ENCODE measurements at places on chromosomes 1 and 21.

- peak; percentile 31 for DNase-seq
Measured at GRCh38 chr1:46667782-46668760, at the start of gene ATPAF1. TSS of gene ATPAF1 (minus strand) at chr1:46668364. CDS start at chr1:46668322, 42 bp downstream.

- no peak for DNase-seq
Measured at GRCh38 chr1:2130871-2131289, 63.7 kb downstream of the FAAP20 start.

DNA sequence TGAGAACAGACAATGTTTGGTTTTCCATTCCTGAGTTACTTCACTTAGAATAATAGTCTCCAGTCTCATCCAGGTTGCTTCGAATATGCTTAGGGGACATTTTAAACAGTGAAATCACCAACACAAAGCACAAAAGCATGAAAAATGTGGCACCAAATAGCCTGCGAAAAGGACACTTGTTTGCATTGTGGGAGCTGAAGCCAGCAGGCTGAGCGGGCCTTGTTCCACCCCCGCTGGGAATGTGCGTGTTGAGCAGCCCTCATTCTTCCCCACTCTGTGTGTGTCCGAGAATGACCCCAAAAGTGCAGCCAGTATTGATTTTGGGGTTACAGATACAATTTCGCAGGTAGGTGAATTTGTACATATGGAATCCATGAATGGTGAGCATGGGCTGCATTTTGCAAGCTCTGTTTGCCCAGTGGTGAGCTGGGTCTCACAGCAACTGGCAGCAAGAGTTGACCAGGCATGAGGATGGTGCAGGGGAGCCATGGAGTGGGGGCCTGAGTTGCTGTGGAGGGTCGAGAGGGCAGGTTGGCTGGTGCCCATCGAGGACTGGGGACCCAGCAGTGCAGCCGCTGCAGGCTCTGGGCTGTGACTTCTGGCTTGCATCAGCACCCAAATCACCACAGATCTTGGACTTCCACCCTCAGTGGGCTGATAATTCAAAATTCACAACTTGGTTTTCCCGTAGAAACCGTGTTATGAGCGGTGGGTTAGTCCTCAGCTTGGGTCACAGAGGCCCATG is 29.4 kb downstream of the NENF start:
- no peak for DNase-seq

- DNase-seq = no peak
Measured at GRCh38 chr21:42677339-42678321, 24.2 kb downstream of the PDE9A start.

GRCh38 chr21:38830671-38831525 is 25.2 kb downstream of the ETS2 start:
- no peak for DNase-seq

- no peak for DNase-seq
Measured at GRCh38 chr1:2595261-2595811, 8.8 kb downstream of the PRXL2B start.

DNA sequence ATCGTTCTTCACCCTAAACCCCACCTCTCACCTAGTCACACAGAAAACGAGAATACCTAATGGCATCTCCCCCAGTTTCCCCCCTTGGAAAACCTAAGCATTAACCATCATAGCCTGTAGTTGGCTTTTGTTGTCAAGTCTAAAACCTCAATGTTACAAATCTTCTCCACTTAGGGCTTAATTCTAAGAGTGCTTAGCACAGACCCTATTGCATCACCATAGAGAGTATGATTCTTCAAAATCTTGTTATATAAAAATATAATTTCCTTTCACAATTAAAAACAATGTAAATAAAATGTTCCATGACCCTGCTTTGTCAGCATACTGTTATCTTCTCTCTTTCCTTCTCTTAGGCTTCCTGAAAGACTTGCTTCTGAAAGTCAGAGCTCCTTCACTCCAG is 263.2 kb upstream of the RGS18 start:
- no peak for DNase-seq

GRCh38 chr1:174352883-174353608 is 94.7 kb upstream of the GPR52 start:
- no peak for DNase-seq

DNA sequence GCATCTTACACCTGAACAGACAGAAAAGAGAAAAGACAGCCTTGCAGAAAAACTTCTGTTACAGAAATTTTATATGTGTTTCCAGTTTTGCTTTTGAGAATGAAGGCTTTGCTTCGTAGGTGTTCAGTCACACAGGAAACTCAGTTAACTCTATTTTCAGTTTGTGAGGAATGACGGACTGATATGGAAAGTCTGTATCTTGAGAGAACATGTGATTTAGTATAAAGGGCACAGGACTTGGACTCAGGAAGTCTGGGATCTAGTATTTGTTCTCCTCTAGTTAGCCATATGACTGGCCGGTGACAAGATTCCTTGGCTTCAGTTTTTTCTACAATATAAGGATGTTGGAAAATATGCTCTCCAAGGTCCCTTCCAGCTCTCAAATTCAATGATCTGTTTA is 149.1 kb downstream of the OLFM3 start:
- no peak for DNase-seq

DNA sequence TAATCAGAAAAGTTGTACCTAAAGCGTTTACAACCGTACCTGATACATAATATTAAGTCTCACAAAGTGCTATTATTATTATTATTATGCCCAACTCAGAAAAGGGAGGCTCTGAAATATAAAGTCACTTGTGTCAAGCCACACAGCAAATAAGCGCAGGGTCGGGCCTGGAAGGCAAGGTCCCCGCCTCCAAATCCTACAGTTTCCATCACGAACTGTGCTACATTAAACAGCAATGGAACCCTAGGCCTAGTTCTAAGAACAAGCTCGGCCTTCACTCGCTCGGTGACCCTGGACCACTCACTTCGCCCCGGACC is 549 bp downstream of the PARS2 start:
- DNase-seq = no peak

DNA sequence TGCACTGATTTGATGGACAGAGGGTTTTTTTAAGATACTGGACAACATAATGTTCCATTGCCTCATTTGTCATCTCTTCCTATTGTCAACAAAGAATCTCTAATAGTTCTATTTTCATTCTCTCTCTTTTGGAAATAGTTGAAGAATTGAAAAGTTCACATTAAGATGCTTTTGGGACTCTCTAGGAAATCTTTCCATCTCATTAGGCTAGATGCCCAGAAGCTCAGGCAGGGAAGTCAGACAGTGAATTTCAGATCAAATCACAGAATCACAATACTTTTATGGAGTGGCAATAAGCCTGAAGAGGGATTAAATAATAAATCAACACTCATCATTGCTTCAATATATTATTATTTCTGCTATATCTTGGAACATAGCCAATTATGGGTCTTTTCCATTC is 29.2 kb downstream of the NEGR1 start:
- DNase-seq = no peak

- DNase-seq = no peak
Measured at GRCh38 chr1:158951956-158952355, 20.6 kb downstream of the PYHIN1 start.

DNA sequence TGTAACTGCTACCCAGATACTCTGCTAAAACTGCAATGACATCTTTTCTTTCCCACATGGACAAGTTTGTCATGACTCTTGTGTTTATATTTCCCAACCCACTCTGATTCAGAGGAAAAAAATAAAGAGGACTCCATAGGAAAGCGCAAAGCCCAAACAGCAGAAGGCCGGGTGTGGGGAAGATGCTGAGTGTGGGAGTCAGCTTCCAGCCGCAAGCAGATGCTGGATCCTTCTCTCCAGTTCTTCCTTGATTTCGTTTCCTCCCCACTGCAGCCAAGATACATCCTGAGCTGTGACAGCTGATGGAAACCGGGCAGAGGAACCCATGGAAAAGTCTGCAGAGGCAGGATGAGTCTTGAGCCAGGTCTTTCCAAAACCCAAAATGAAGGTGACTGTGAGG is 498.2 kb downstream of the PLPP3 start:
- no peak for DNase-seq

DNA sequence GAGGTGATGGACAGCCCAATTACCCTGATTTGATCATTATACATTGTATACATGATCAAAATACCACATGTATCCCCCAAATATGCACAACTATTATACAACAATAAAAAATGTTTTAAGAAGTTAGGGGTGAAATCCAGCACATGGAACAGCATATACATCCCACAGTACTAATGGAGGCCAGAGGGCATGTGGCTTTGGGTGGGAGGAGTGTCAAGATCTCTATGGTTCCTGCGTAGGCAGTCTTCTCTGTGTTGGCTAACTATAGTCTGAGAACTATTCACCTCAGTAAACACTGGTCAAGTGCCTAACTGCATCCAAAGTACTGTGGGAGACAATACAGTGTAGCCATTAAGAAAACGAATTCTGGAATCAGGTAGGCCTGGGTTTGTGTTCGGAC is 74.1 kb downstream of the GADD45A start:
- no peak for DNase-seq

DNA sequence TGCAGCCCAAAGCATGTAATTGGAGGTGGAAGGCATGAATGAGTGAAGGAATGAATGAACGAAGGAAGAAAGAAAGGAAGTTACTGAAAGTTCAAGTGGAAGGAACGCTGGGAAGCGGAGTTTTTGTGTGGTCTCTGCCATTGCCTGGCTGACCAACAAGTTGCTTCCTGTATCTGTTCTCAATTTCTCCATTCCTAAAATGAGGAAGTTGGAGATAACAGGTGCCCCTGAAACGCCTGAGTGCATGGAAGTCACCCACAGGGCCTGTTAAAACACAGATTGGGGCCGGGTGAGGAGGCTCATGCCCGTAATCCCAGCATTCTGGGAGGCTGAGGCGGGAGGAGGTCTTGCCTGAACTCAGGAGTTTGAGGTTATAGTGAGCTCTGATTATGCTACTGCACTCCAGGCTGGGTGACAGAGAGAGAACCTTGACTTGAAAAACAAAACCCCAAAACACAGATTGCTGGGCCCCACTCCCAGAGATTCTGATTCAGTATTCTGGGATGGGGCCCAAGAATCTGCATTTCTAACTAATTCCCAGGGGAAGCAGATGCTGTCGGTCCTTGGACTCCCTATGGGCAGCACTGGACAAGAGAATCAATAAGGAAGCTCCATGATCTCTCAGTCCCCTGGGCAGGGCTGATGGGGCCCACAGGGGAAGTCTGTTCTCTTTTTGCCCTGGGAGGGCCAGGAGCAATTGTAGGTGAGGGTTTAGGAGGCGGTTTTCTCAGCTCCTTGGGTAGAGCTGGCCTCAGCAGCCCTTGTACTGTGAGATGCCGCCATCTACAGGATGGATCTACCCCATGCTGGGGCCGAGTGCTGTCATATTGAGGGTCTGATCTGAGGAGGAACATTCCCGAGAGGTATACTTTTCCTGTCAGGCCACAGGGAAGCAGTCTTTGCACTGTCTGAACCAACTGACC is 3.3 kb upstream of the CNR2 start:
- DNase-seq = no peak

GRCh38 chr1:32184650-32185049 is 5.2 kb downstream of the TXLNA start:
- DNase-seq = no peak

- DNase-seq = no peak
Measured at GRCh38 chr1:47128221-47128620, 9.0 kb upstream of the CYP4A22 start.

DNA sequence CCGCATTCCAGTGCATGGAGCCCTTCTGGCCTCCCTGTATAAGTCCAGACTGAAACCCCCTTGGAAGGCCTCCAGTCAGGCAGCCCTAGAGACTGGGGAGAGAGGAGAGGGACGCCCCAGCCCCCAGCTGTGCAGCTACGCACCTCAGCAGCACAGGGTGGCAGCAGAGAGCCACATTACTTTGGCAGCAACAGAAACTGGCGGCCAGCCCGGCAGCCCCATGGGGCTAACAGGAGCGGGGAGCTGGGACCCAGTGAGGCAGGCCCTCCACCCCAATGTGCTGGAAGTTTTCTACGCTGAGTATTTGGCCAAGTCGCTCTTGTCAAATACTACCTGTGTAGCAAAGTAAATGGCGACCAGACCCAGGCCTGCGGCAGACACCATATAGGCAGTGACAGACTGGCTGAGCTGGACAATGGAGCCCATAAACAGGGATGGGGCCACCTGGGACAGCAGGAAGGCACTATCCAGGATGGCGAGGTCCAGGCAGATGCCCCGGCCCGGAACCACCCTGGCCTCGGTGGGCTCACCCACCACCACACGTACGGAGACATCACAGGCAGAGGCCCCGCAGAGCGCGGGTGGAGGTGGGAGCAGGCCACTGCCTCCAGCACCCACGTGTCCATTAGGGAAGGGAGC is 21.2 kb downstream of the SLC45A3 start:
- peak; percentile 55 for DNase-seq

GRCh38 chr21:46402421-46402820 is 56.3 kb upstream of the DIP2A start:
- DNase-seq = no peak

DNA sequence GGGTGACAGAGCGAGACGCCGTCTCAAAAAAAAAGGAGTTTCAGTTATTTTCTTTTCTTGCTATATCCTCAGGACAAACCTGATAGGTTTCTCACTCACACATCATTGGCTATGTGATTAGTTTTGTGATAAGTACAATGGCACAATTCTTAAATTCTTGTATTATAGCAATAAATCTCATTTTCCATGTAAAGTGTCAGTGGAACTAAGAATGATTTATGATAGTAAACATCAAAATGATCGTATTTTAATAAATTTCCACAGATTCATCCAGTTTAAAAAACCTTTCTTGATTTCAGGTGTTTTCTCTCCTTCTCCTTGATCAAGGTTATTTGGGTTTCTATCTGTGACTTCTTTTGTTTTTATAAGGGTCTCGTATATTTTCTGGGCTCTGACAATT is 3.5 kb downstream of the DNAJC28 start:
- no peak for DNase-seq
